ENCODE measurements at places on chromosomes 1 and 21. TPM values are rescaled to one million over a fixed set of nuclear protein-coding genes. Genes with fewer than 3 reads are reported as not detected.

GRCh38 chr1:77061162-77061561 lies 158.1 kb downstream of the PIGK start:
- H3K36me3 ChIP-seq, result no peaks in the 10 kb centered on the region
- H3K27ac ChIP-seq, result no peak overlapping the region
- no peaks in the 10 kb centered on the region for H3K4me1 ChIP-seq
- no peak overlapping the region for H3K4me3 ChIP-seq

UBE2Q1 gene
- 32.9 TPM for total RNA-seq

ZNF684 gene
- total RNA-seq, result 1.6 TPM

- H3K4me1 ChIP-seq, result no peaks in the 10 kb centered on the region
- H3K27me3 ChIP-seq, result no peaks in the 10 kb centered on the region
- no peak for DNase-seq
- H3K36me3 ChIP-seq, result no peaks in the 10 kb centered on the region
- H3K4me3 ChIP-seq, result no peak overlapping the region
- no peak overlapping the region for H3K27ac ChIP-seq
Measured at GRCh38 chr21:32046191-32046590, 173.4 kb downstream of the HUNK start.

PODN gene
- total RNA-seq, result 2.7 TPM

SPRR2E gene
- not detected for total RNA-seq

SLC2A1 gene
- 5.6 TPM for total RNA-seq

BCAR3 gene
- total RNA-seq, result 2.4 TPM

GRCh38 chr21:39660191-39660980 lies 47.6 kb downstream of the B3GALT5 start:
- H3K27me3 ChIP-seq, result no peaks in the 10 kb centered on the region
- H3K4me1 ChIP-seq, result peaks cover 37% of the 10 kb centered on the region
- H3K27ac ChIP-seq, result no peak overlapping the region

ARTN gene
- 1.1 TPM for total RNA-seq

GRCh38 chr21:40717028-40717427 lies 129.9 kb downstream of the DSCAM start:
- H3K4me1 ChIP-seq, result no peaks in the 10 kb centered on the region
- H3K27ac ChIP-seq, result no peak overlapping the region
- H3K36me3 ChIP-seq, result no peaks in the 10 kb centered on the region
- H3K27me3 ChIP-seq, result peaks cover 3% of the 10 kb centered on the region

DNA sequence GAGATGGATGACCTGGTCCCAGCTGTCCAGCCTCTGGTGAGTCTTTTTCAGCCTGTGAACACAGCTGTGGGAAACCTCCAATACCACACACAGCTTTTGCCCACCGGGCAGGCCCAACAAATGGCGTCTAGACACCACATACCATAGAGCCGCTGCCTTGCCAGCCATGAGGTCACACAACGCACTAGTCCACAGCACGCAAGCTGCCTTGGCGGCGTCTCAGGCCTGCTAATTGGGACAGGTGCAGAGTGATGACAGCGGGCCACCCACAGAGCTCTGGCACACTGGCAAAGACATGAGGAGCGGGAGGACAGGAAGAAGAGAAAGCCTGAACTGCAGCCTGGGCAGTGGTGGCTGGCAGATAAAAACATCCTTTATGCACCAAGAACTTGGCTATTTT lies 125.5 kb downstream of the ADAMTS1 start:
- H3K27me3 ChIP-seq, result no peaks in the 10 kb centered on the region
- no peak overlapping the region for H3K4me3 ChIP-seq
- H3K4me1 ChIP-seq, result no peaks in the 10 kb centered on the region
- no peak overlapping the region for H3K27ac ChIP-seq

BEND5 gene
- total RNA-seq, result 2.3 TPM

GRCh38 chr1:7993593-7994479 lies 32.3 kb downstream of the ERRFI1 start:
- H3K27ac ChIP-seq, result no peak overlapping the region
- H3K36me3 ChIP-seq, result no peaks in the 10 kb centered on the region
- H3K4me3 ChIP-seq, result no peak overlapping the region
- DNase-seq, result no peak

- H3K4me1 ChIP-seq, result no peaks in the 10 kb centered on the region
- no peaks in the 10 kb centered on the region for H3K27me3 ChIP-seq
- peak overlapping the region; percentile 31 for H3K27ac ChIP-seq
Measured at GRCh38 chr1:156740237-156740740, 599 bp downstream of the MRPL24 start.

DNA sequence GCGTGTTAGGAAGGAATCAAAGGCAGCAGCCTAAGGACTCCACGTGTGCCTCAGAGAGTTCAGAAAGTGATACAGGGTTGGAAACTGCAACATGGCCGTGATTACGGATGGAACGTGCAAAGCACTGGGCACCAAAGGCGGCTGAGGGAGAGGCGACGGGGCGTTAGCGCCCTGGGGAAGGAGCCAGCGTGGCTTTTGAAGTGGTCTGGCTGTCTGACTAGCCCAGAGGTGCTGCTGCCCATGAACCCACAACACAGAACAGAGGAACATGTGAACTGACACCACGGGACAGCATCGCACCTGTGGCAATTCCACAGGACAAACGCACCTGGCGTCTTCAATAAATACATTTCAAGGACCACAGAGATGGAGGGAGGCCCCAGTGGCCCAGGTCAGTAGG lies 18.0 kb upstream of the TMEM52 start:
- no peaks in the 10 kb centered on the region for H3K36me3 ChIP-seq
- no peak overlapping the region for H3K4me3 ChIP-seq
- H3K27me3 ChIP-seq, result no peaks in the 10 kb centered on the region
- no peaks in the 10 kb centered on the region for H3K4me1 ChIP-seq
- no peak overlapping the region for H3K27ac ChIP-seq
- DNase-seq, result no peak

STUM gene
- total RNA-seq, result 0.35 TPM

- no peaks in the 10 kb centered on the region for H3K36me3 ChIP-seq
- no peak overlapping the region for H3K27ac ChIP-seq
- no peak for DNase-seq
- H3K4me1 ChIP-seq, result no peaks in the 10 kb centered on the region
- no peaks in the 10 kb centered on the region for H3K27me3 ChIP-seq
Measured at GRCh38 chr21:37273440-37273839, 6.3 kb upstream of the VPS26C start.

DNA sequence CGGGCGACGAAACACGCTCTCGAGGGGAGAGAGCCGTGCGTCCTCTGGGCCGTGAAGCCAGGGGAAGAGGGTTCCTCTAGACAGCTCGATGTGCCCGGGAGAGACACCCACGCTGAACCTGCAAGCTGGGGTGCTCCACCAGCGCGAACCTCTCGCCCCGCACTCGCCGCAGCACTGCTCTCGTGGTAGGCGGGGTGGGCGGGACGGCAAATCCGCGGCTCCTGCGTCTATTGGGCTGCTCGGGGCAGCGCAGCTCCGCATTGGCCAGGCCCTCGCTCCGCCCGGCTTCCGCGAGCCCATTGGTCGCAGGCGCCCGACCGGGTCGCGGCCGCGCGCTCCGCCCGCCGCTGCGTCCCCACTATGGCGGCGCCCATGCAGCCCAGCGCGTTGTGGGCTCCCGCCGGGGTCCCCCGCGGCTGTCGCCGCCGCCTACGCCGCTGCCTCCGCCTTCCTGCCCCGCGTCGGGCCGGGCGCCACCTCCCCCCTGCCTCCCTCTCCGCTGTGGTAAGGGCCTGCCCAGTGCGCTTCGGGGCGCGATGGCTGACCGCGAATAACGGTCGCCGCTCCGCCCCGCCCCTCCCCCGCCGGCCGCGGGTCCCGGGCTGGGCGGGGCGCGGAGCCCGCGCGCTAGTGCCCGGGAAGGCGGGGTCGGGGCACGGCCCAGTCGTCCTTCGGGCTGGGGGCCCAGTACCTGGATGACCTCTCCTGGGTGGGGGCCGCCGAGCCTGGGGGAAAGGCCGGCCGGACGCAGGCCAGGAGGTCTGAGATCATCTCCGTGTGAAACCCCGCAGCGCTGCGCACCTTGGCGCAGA lies at the start of gene ST3GAL3:
TSS of gene ST3GAL3 (plus strand) at position 347 of the 812 bp plus-strand sequence. CDS start 28,727 bp downstream, outside the sequence.
- no peaks in the 10 kb centered on the region for H3K27me3 ChIP-seq
- peak; percentile 87 for DNase-seq
- H3K4me1 ChIP-seq, result peaks cover 10% of the 10 kb centered on the region

- no peak overlapping the region for H3K27ac ChIP-seq
- H3K27me3 ChIP-seq, result no peaks in the 10 kb centered on the region
- H3K4me3 ChIP-seq, result no peak overlapping the region
- no peak for DNase-seq
- H3K36me3 ChIP-seq, result no peaks in the 10 kb centered on the region
Measured at GRCh38 chr1:79741720-79742421, 735.3 kb upstream of the ADGRL4 start.

DNA sequence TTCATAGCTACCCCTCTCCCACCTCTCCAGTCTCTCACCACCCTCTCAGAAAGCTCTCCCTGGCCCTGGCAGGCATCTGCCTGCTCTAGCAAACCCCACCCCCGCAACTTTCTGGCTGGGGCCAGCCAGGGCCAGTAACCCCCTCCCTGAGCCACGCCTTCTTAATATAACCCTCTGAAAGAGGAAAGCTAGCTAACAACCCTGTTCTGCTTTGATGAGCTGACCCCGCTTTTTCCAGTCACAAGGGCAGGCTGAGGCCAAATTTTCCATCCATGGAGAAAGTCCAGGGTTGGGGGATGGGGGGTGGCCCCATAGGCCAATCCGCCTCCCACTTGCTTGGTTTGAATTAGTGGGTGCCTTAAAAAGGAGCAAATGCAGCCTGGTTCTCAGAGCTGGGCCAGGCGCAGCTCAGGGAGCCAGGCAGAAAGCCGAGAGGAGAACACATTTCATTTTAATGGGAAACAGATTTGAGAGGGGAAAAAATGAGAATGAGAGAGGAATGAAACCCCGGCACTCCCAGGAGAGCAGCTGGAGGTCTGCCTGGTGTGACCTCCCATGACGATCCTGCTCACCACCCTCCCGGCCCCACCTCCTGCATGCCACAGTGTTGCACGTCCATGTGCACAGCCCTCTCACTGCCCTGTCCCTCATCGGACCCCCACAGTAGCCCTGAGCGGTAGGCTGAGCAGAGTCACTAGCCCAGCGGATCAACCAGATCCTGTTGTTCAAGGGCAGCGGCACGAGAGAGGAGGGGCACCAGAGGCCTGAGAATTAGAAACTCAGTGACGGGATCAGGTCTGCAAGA lies 62.3 kb downstream of the OPTC start:
- no peak overlapping the region for H3K27ac ChIP-seq
- no peak overlapping the region for H3K4me3 ChIP-seq
- H3K27me3 ChIP-seq, result no peaks in the 10 kb centered on the region
- no peaks in the 10 kb centered on the region for H3K36me3 ChIP-seq
- no peak for DNase-seq

GRCh38 chr1:226569879-226570547 lies 21.4 kb downstream of the STUM start:
- DNase-seq, result no peak
- H3K36me3 ChIP-seq, result no peaks in the 10 kb centered on the region
- H3K27me3 ChIP-seq, result no peaks in the 10 kb centered on the region
- H3K27ac ChIP-seq, result no peak overlapping the region
- no peak overlapping the region for H3K4me3 ChIP-seq

- DNase-seq, result no peak
- H3K36me3 ChIP-seq, result no peaks in the 10 kb centered on the region
- H3K27ac ChIP-seq, result no peak overlapping the region
- H3K4me1 ChIP-seq, result no peaks in the 10 kb centered on the region
- H3K4me3 ChIP-seq, result no peak overlapping the region
- H3K27me3 ChIP-seq, result no peaks in the 10 kb centered on the region
Measured at GRCh38 chr1:14976256-14976655, 177.3 kb upstream of the TMEM51 start.

DNA sequence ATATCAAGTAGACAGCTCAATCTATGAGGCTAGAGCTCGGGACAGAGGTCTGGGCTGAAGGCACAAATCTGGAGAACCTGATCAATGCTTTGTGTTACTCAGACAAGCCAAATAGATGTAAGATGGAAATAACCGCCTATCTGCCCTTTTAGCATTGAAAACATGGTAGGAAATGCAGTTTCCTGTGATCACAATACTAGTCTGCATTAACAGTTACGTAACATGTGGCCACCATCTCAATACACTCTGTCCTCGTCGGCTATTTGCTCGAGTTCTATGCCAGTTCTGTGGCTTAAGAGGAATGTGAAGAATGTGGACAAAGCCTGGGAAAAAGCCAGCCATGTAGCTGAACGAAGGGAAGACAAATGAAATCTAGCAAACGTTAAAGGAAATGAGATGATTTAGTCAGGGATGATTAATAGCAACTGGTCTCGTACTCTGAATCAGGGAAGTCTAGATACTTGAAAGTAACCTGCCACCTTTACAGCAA lies 73.3 kb downstream of the HSF2BP start:
- no peak overlapping the region for H3K4me3 ChIP-seq
- peaks cover 5% of the 10 kb centered on the region for H3K4me1 ChIP-seq
- no peaks in the 10 kb centered on the region for H3K36me3 ChIP-seq

KCNH1 gene
- total RNA-seq, result 0.37 TPM

DNA sequence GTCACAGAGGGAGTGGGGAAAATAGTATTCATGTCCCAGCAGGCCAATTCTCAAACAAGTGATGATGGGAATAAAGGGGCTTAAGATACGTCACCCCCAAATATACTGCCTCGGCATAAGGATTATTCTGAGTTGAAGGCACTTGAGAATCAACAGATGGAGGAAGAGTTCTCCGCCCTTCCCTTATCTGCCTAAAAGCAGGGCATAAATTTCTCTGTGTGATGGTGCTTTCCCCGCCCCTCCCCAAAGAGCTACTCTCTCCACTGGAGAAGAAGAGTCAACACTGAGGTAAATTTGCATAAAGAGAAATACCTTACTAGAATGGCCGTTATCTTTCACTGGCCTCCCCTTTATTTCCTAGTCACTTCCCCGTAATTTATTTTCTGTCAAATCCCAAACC lies 18.7 kb downstream of the BECN2 start:
- H3K27me3 ChIP-seq, result no peaks in the 10 kb centered on the region
- H3K4me3 ChIP-seq, result no peak overlapping the region
- no peak overlapping the region for H3K27ac ChIP-seq
- H3K36me3 ChIP-seq, result no peaks in the 10 kb centered on the region
- DNase-seq, result no peak
- no peaks in the 10 kb centered on the region for H3K4me1 ChIP-seq

DNA sequence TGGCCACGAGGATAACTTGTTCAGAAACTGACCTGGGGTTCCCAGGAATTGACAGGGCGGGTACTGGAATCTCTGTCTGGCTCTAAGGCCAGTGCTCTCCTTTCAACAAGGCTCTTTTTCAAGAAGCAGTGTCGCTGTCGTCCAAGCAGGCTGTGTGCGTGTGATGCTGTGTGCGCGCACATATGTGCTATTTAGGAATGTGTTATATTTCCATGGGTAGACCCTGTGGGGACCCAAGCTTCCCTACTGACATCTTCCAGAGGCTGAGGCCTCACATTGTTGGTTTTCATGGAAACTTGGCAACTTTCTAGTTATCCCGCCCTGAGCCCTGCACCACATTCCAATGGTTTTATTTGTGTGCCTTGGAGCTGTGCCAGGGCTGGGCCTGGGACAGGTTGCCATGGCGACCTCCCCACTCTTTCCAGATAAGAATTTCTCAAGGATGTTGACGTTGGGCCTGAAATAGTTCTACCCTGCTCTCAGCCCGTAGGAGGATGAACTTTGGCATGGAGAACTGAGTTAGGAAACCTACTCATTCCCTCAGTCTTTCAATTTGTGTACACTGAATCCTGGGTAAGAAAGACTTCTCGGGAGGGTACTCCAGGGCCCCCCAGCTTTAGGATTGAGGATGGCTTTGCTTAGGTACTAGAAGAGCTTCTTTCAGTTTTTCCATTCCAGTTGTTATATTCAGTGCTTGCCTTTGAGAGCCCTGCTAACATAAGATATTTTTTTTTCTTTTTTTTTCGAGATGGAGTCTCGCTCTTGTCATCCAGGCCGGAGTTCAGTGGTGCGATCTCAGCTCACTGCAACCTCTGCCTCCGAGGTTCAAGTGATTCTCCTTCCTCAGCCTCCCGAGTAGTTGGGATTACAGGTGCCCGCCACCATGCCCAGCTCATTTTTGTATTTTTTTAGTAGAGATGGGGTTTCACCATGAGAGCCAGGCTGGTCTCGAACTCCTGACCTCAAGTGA lies 38.8 kb upstream of the SRSF10 start:
- DNase-seq, result peak; percentile 98
- no peak overlapping the region for H3K4me3 ChIP-seq
- peaks cover 41% of the 10 kb centered on the region for H3K4me1 ChIP-seq
- H3K36me3 ChIP-seq, result no peaks in the 10 kb centered on the region

All from pancreas (tissue), 10 donors.